ENCODE measurements at places on chromosomes 3 and 15.

DNA sequence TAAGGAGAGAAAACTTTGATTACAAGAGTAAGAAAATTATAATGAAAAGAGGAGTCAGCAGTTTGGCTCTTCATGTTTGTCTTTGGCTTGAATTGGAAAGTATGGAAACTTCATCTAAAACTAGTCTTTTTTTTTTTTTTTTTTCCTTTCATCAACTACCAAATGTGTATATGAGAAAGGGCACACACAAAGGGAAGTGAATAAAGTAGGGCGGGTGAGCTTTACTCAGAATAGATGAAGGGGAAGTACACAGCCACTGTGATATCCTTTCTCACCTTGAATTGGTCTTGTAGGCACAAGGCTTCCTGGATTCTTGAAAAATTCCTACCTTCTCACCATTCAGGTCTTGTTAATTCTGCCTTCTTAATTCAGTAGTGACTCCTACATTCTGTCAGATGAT lies 652.3 kb upstream of the KCNMB2 start:
- no peaks in the 10 kb centered on the region for H3K27me3 ChIP-seq
- H3K4me1 ChIP-seq: no peaks in the 10 kb centered on the region
- no peak overlapping the region for H3K4me3 ChIP-seq

DNA sequence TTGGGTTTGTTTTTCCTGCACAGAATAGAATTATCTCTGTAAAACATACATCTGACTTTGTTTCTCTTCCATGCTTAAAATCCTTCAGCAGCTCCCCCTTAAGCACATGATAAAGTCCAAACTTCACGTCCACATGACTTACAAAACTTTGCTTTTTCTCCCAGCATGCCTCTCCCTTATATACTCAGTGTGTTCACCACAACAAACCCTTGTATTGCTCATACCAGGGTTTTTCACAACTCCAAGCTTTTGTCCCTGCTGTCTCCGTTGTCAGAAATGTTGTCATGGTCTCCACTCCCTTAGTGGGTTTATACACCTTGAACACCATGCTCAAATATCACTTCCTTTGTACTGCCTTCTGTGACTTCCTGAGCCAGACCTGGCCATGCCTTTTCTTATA lies 91.1 kb upstream of the MITF start:
- H3K4me1 ChIP-seq: no peaks in the 10 kb centered on the region
- H3K36me3 ChIP-seq: no peaks in the 10 kb centered on the region
- no peak overlapping the region for H3K4me3 ChIP-seq

DNA sequence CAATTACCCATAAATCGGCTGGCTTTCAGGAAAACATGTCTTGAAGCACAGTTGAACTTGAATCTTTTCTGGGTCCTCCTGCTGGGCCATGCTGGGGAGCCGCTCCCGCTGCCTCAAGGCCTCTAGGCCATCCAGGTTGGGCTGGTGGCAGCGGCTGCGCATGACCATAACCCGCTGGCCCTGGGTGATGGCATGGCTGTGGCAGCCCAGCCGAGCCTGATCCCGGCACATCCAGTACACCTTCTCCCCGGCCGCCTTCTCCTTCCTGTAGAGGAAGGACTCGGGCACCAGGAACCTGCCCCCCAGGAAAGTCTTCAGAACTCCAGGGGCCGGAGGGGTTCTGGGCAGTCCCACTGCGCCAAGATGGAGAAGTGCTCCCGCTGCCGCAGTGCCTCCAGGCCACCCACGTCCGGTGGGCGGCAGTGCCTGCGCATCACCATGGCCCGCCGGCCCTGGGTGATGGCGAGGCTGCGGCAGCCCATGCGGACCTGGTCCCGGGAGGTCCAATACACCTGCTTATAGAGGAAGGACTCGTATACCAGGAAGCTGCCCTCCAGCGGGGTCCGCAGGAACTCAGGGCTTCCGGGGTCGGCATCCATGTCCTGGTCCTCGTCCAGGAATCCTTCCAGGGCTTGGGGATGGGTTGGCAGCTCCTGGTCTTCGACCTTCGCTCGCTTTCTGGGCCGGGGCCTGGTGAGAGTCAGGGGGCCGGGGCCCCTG lies 84.3 kb upstream of the FXR1 start:
- no peak for DNase-seq
- no peak overlapping the region for H3K4me3 ChIP-seq
- H3K36me3 ChIP-seq: no peaks in the 10 kb centered on the region
- H3K4me1 ChIP-seq: no peaks in the 10 kb centered on the region
- H3K27ac ChIP-seq: no peak overlapping the region

DNA sequence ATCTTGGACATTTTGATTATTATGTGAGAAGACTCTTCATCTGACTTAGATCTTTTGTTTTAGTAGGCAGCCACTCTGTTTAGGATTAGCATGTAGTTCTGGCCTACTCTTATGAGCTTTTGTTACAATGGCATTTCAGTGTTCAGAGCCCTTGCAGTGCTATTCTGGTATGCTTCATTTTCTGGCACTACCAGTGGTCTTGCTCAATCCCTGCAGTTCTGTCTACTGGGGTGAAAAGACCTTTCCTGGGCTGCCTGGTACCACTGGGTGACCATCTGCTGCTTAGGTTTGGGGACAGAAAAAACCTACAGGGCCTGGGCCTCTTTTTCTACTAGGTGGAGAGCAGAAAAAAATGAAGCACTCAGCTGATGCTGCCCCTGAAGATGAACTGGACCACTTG lies 42.5 kb downstream of the IL16 start:
- no peaks in the 10 kb centered on the region for H3K36me3 ChIP-seq
- H3K27me3 ChIP-seq: no peaks in the 10 kb centered on the region
- no peak overlapping the region for H3K4me3 ChIP-seq
- H3K4me1 ChIP-seq: no peaks in the 10 kb centered on the region

GRCh38 chr3:64594134-64594533 lies 93.7 kb downstream of the ADAMTS9 start:
- H3K27me3 ChIP-seq: peaks cover 21% of the 10 kb centered on the region
- DNase-seq: no peak
- H3K27ac ChIP-seq: no peak overlapping the region

DNA sequence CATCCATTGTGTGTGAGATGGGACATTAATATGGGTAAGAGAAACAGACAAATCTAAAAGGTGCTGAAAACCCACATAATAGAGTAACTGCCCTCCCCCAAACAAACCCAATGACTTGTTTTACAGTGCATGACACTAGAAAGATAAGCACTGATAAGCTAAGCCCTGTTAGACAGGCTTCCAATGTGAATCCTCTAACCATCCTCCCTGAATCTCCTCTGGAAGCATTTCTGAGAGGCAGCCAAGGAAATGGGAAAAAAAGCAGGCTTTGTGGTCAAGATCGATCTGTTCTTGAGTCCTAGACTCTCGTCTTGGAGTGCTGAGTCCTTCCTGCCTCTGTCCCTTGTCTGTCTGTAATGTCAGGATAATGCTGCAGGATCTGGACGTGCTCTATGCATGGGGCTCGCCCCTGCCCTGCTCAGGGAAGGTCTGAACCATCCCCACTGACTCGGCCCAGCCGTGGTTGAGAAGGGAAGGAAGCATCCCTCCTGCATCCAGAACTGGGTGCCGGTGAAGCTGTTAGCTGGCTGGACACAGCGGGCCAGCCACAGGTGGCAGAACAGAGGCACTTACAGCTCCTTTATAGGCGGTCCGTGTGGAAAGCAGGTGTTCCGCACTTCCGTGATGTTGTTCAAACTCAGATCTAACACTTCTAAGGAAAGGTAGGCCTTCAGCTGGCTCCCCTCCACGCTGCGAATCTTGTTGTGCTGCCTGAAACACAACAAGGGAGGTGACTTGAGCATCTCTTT lies 84.1 kb downstream of the LRIG1 start:
- H3K27ac ChIP-seq: no peak overlapping the region
- H3K4me3 ChIP-seq: no peak overlapping the region
- H3K4me1 ChIP-seq: no peaks in the 10 kb centered on the region
- no peaks in the 10 kb centered on the region for H3K27me3 ChIP-seq
- H3K36me3 ChIP-seq: no peaks in the 10 kb centered on the region

GRCh38 chr3:188060840-188061544 lies 93.0 kb upstream of the LPP start:
- peak; percentile 37 for DNase-seq
- H3K4me3 ChIP-seq: no peak overlapping the region
- no peaks in the 10 kb centered on the region for H3K27me3 ChIP-seq
- H3K4me1 ChIP-seq: peaks cover 5% of the 10 kb centered on the region

- DNase-seq: peak; percentile 18
- peaks cover 3% of the 10 kb centered on the region for H3K4me1 ChIP-seq
- H3K4me3 ChIP-seq: no peak overlapping the region
- H3K27me3 ChIP-seq: no peaks in the 10 kb centered on the region
- H3K27ac ChIP-seq: no peak overlapping the region
Observed at GRCh38 chr3:139629033-139629432, 48.7 kb downstream of the NMNAT3 start.

- no peak overlapping the region for H3K27ac ChIP-seq
- no peak overlapping the region for H3K4me3 ChIP-seq
- no peaks in the 10 kb centered on the region for H3K27me3 ChIP-seq
- DNase-seq: no peak
Observed at GRCh38 chr3:149277331-149277813, 55.7 kb upstream of the CP start.

- DNase-seq: no peak
- no peaks in the 10 kb centered on the region for H3K27me3 ChIP-seq
- H3K27ac ChIP-seq: no peak overlapping the region
- H3K4me1 ChIP-seq: peaks cover 14% of the 10 kb centered on the region
Observed at GRCh38 chr3:187909866-187910265, 164.6 kb upstream of the BCL6 start.

- DNase-seq: no peak
- no peaks in the 10 kb centered on the region for H3K27me3 ChIP-seq
- no peaks in the 10 kb centered on the region for H3K36me3 ChIP-seq
Observed at GRCh38 chr3:148265841-148266240, 431.9 kb upstream of the AGTR1 start.

- DNase-seq: no peak
- H3K4me3 ChIP-seq: no peak overlapping the region
- H3K36me3 ChIP-seq: no peaks in the 10 kb centered on the region
- no peaks in the 10 kb centered on the region for H3K4me1 ChIP-seq
- H3K27me3 ChIP-seq: peaks cover 6% of the 10 kb centered on the region
Observed at GRCh38 chr3:5485427-5485826, 297.9 kb downstream of the EDEM1 start.

GRCh38 chr3:143331350-143331749 lies 211.8 kb downstream of the CHST2 start:
- DNase-seq: no peak
- H3K27me3 ChIP-seq: 0 out of 2 replicates have a peak, but pooled peaks cover 4% of the 10 kb centered on the region
- H3K27ac ChIP-seq: no peak overlapping the region
- H3K36me3 ChIP-seq: no peaks in the 10 kb centered on the region
- no peak overlapping the region for H3K4me3 ChIP-seq

GRCh38 chr3:190197346-190197763 lies 76.7 kb upstream of the P3H2 start:
- H3K4me1 ChIP-seq: peaks cover 4% of the 10 kb centered on the region
- no peaks in the 10 kb centered on the region for H3K27me3 ChIP-seq
- no peak overlapping the region for H3K27ac ChIP-seq
- H3K4me3 ChIP-seq: no peak overlapping the region

GRCh38 chr3:158379517-158379916 lies 191.5 kb upstream of the MLF1 start:
- no peak overlapping the region for H3K4me3 ChIP-seq
- H3K27ac ChIP-seq: no peak overlapping the region
- no peaks in the 10 kb centered on the region for H3K4me1 ChIP-seq
- no peaks in the 10 kb centered on the region for H3K36me3 ChIP-seq
- H3K27me3 ChIP-seq: no peaks in the 10 kb centered on the region

GRCh38 chr15:79430901-79431635 lies 1.1 kb upstream of the MINAR1 start:
- no peaks in the 10 kb centered on the region for H3K27me3 ChIP-seq
- no peak overlapping the region for H3K27ac ChIP-seq
- no peaks in the 10 kb centered on the region for H3K36me3 ChIP-seq
- H3K4me1 ChIP-seq: no peaks in the 10 kb centered on the region
- no peak for DNase-seq

DNA sequence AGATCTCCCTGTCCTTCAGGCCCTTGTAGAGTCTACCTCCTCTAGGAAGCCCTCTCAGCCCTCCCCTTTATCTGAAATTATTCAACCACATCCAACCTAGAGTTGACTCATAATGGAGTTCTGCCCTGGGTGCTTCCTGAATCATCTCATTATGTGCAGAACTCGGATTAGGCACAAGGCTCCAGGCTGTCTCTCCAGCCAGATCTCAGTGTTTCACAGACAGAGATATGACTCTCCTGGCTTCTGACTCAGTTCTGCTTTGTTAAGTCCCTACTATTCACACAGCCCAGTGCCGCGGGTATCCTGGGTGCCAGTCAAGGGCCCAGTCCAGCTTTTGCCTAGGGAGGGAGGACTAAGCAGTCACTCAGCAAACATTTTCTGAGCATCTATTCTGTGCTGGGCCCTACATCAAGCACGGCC lies 9.3 kb downstream of the STRA6 start:
- DNase-seq: peak; percentile 78
- H3K4me3 ChIP-seq: no peak overlapping the region
- 0 out of 2 replicates have a peak overlapping the region, but pooled peaks have one; percentile 4 for H3K27ac ChIP-seq
- H3K27me3 ChIP-seq: peaks cover 40% of the 10 kb centered on the region
- H3K4me1 ChIP-seq: peaks cover 18% of the 10 kb centered on the region
- H3K36me3 ChIP-seq: no peaks in the 10 kb centered on the region

DNA sequence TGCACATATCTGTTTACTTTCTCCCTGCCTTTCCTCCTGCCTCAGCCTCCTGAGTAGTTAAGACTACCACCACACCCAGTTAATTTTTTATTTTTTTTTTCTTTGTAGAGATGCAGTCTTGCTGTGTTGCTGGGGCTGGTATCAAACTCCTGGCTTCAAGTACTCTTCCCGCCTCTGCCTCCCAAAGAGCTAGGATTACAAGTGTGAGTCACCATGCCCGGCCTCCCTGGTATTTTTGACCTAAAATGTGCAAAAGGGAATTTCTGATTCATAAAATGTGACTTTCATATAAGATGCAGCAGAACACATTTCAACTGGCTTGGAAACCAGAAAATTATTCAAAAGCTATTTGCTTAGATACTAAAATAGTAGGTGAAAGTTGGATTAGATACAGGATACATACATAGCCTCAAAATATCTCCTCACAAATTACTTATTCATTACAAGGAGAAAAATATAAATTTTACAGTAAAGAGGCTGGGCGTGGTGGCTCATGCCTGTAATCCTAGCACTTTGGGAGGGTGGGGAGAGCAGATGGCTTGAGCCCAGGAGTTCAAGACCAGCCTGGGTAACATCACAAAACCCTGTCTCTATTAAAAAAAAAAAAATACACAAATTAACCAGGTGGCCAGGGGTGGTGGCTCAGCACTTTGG lies 32.0 kb downstream of the MAP4 start:
- H3K4me1 ChIP-seq: peaks cover 21% of the 10 kb centered on the region
- no peaks in the 10 kb centered on the region for H3K36me3 ChIP-seq
- peak; percentile 42 for DNase-seq
- no peak overlapping the region for H3K4me3 ChIP-seq
- peak overlapping the region; percentile 76 for H3K27ac ChIP-seq
